Progenitor cell of endocrine pancreas (in vitro differentiated cells): ENCODE measurements at places on chromosomes 3 and 15. TPM values are rescaled to one million over a fixed set of nuclear protein-coding genes. Genes with fewer than 3 reads are reported as not detected.

DNA sequence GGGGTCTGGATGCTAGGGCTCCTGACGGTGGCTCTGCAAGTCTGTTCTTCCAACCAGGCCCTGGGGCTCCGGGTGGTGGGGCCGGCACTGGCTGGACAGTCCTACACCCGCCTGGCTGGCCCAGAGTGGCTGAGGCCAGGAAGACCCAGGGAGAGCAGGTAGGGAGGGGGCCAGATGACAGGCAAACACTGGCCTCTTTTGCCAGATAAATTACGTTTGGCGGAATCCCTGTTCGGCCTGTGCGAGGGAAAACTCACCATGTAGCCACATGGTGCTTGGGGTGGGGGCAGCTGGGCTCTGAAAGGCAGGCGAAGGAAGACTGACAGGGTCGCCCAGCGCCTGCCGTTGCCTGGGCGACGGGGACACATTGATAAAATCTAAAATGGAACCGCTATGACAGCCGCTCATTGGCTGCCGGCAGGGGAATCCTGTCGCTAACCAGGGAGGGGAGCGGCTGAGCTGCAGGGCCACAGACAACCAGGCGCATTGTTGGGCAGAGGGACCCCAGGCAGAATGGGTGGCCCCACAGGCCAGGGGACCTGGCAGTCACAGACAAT, 30.4 kb downstream of the IQSEC1 start:
- no peak for DNase-seq

GRCh38 chr3:62229211-62229610, 144.1 kb downstream of the FEZF2 start:
- DNase-seq, result no peak

- no peak for DNase-seq
Observed at GRCh38 chr15:99507504-99508310, 58.1 kb upstream of the MEF2A start.

DNA sequence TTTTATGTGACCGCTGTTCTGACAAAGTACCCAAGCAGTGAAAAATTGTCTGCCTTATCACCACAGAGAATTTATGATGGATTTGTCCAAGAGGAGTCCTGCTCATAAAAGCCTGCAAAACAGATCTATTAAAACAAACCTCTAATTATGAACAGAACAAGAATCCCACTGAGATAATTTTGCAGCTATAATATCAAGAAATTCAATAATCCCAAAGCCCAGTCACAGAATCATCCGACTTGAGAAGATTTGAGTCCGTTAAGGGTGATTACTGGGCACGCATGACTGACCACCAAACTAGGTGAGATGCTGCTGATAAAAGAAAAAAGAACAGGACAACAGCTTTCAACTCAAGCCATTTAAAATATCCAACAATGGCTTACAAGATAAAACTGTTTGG, 231.0 kb upstream of the WNT5A start:
- no peak for DNase-seq

DNA sequence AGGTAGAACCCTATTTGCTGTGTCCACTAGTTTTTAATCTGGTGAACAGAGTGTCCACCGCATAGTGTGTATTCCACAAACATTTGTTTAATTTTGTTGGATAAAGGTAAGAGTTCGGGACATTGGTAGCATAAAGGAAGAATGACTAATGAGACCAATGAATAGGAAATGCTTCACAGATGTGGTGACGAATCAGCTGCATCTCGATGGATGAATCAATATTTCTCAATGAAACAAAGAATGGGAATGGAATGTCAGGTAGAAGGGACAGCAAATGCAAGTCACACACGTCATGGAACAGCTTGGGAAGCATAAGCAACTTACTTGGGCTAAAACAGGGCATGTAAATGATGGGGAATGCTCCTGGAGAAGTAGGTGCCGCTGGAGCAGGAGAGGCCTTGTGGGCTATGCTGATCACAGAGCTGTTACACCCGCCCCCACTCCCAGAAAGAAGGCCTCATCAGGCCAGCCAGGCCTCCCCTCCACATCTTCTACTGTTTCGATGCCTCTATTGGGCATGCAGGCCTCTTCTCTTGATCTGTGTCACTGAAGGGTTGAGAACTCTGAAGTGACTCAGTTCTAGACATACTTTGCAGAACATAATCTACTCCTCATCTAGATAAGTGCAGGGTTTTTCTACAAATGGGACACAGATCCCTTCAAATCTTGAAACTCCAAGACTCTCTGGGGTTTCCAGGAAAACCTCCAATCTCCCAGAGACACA, 120.0 kb upstream of the GADL1 start:
- no peak for DNase-seq

Gene LIPH
- 0.11 and 0.79 TPM in 2 replicates for total RNA-seq
